Dermis microvascular lymphatic vessel endothelial cell (primary cell): ENCODE measurements at places on chromosomes 1 and 21.

- DNase-seq, result no peak
Measured at GRCh38 chr1:38095454-38095931, 48.9 kb upstream of the POU3F1 start.

DNA sequence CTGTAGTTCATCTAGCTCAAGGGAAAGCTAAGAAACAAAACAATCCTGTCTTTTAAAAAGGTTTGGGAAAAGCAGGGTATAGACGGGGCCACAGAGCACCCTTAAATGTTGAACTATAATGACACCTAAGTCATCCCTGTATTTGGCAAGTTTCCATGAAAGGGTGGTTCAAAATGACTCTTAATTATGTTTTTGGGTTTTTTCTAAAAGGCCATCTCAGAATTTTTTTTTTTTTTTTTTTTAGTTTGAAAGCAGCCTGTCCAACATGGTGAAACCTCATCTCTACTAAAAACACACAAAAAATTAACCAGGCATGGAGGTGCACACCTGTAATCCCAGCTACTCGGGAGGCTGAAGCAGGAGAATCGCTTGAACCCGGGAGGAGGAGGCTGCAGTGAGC, 22.2 kb downstream of the TOMM20 start:
- no peak for DNase-seq

GRCh38 chr1:184895086-184895485, 79.2 kb downstream of the NIBAN1 start:
- no peak for DNase-seq

DNA sequence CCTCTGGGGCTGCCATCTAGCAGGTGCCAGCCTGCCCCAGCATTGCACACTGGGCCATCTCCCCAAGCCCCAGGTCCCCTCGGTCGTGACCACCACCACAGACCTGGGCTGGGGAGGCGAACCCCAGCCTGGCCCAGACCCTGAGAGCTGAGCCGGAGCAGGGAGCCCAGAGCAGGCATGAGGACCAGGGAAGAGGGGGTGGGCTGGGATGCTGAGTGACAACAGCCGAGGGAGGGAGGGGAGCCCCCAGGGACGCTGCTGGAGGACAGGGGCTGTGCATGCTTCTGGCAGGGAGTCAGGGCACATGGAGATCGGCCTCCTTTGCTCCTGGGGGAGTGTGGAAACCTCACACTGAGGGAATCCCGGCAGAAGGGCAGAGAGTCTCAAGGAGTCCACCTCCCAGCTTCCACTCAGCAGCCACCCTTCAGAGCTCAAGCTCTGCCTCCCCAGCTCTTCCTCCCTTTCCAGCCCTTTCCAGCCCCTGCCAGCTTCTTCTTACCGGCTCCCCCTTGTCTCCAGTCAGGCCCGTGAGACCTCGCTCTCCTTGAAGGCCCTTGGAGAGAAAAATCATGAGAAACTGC, 23.7 kb upstream of the PEF1 start:
- DNase-seq, result no peak

GRCh38 chr1:12063141-12064072, at the start of gene TNFRSF8:
Gene TNFRSF8 (plus strand): TSS chr1:12063303. CDS start chr1:12063599, 296 bp downstream.
- DNase-seq, result no peak

GRCh38 chr1:204692841-204693356, 7.4 kb upstream of the LRRN2 start:
- no peak for DNase-seq

DNA sequence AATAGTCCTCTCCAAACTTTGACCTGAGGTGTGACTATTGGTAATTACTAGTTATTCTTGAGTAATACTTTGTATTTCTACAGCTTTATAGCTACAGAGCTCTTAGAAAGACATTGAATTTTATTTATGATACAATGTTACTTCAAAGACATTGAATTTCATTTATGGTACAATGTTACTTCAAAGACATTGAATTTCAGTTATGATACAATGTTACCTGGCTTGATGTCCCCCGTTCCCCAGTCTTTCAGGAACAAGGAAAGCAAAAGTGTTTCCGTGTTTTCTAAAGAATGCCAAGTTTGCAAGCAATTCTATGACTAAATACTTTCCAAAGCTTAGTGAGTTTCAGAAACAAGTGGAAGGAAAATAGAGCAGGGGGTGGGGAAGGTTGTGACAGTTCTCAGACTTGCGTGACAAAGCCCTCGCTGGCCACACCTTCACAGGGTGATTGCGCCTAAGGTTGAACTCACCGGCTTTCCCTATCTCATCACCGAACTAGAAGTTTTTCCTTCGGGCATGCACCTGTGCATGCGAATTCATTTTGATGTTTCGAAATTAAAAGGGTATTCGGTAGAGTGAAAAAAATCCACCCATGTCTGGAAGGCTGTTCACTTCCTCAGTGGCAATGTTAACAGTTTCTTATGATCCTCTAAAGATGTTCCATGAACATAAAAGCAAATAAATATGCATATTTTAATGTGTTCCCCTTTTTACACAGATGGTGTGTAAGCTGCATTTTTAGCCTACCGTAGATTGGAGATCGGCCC, 909 bp upstream of the PAXBP1 start:
- peak; percentile 43 for DNase-seq

DNA sequence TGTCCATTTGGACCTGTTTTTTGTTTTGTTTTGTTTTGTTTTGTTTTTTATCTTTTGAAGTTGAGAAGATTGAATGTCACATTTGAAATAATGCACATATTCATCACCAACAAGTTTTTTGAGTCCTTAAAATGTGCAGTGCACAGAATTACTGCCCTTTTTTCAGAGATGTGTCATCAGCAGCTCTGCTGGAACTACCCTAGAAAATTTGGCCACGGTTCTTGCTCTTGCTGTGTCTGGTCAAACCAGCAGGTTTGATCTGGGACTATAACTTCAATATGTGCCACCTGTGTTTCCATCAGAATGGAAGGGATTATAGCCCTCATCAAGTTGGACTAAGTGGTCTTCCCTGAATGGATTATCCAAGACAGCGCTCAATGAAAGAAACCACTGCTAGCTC, 24.1 kb upstream of the CNN3 start:
- no peak for DNase-seq

DNA sequence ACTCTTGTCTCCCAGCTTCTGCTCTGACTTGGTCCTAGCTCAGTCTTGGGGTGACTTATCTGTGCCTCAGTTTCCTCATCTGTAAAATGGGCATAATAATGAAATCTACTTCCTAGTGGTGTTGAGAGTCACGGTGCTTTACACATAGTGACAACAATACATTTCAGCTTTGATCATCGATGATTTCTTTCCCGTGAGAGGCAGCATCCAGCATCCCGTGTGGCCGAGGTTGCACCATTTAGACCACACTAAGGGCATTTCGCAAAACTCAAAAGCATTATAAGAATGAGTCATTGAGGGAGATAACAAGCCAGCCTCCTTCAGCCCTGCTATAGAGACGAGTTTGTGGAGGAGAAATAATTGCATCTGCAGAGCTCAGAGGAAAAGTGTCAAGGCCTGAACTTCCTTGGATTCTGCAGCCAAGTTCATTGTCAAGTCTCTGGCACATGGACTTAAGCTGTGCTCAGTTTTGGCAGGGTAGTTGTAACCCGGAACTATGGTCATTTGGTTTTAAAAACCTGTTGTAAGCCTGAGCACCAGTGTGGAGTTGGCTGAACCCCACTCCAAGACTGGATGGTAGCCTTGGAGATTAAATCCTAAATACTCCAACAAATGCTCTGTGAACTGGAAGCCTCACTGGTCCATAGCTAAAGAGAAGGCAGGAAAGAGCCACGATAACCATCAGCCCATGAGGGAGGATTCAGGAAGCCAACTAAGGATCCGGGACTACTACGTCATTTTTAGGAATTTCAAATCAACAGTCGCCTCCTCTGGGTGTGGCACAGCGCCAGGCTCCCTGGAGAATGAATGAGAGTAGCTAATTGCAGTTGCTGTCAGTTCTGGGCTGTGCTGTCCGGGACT, 64.2 kb downstream of the TCP10L start:
- peak; percentile 97 for DNase-seq

DNA sequence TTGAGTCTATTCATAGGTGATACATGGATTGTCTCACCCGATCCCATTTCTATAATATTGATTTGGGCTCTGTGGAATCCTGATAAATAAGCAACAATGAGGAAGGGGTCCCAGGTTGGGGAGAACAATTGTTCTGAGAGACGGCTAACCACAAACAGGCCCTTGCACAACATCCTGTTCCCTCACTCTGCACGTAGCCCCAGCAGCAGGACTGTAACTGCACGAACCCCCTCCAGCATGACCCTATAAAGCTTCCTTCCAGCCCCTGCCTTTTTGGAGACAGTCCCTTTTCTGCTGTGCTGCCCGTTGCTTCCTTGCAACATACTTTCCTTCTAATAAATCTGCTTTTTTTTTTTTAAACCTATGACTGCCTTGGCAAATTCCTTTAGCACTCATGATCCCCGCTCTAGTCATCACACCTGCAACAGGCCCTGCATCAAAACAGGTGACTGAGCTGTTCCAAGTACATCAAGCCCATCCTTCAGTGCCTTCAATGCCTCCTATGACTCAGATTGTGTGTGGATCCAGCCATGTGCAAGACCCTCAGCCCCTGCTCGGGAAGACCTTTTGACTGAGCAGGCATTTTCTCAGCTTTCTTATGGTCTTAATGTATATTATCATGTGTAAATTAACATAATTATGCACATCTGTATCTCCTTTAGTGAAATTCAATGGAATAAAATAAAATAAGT, 63.7 kb upstream of the B3GALNT2 start:
- DNase-seq, result no peak

DNA sequence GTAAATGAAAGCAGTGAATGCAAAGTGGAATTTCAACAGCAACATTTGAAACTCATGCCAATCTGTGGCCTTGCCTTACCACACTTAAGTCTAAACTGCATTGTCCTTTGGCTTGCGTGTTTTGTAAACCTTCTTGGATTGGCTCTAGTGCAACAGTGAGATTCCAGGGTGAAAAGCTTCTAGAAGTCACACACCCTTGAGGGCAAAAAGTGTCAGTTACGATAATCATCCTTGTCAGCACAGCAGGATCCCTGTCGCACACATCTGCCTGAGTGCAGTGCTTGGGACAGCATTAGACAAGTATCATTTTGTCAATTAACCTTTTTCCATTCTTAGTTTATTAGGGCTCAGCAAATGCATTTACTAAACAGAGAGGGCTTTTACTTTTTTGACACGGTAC, 243.4 kb upstream of the PTBP2 start:
- no peak for DNase-seq

DNA sequence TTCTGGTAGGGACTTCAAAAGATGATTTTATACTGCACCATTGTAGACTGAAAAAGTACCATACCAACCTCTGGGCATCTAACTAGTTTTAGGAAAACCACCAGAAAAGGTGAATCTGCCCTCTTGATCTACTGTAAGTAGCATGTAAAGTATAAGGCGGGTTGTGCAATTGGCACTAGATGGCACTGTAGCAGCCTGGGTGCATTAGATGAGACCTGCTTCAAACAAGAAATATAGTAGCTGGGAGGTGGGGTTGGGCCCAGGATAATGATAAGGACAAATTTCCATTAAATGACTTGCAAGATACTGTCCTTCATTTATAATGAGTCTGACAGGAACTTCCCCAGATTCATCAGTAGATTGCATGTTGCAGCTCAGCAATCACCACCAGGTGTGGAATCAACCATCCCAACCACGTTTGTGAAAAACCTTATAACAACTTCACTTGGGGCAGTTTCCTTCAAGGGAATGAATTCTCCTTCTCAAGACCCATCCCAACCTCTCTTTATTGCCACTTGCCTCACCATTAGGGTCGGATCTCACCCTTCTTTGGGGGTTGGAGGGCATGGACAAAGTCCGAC, 37.3 kb upstream of the IL10 start:
- DNase-seq, result peak; percentile 37

GRCh38 chr1:156693848-156694689, 11.3 kb downstream of the CRABP2 start:
- DNase-seq, result no peak

- DNase-seq, result peak; percentile 37
Measured at GRCh38 chr21:42414928-42415769, 11.4 kb downstream of the UBASH3A start.

DNA sequence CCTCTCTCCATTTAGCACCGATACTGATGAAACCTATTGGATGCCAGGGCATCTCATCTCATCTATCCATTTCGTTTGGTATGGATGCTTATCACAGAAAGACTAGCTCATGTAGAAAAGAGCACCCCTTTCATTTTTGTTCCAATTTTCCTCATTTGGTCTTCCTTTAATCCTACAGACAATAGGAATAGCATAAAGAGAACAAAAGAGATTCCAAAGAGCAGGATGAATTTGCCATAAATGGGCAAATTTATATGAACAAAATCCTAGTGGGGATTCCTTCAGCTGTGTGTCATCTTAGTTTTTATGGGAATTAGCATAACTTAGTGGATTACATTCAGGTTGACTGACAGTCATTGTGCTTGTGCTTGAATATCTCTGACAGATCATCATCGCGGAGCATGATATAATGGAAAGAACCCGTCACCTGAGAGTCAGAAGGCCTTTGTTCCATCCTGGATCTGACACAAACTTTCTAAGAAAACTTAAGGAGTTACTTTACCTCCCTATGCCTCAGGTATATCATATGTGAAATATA, 777.5 kb upstream of the ADGRL2 start:
- DNase-seq, result no peak

GRCh38 chr1:182616130-182617013, 12.2 kb upstream of the RGS16 start:
- DNase-seq, result no peak

- DNase-seq, result no peak
Measured at GRCh38 chr1:168664069-168664834, 64.8 kb downstream of the DPT start.
